Activated T-helper 1 cell treated with anti-CD3 and anti-CD28 coated beads, Interleukin-12 subunit alpha, Interleukin-12 subunit beta, Interleukin-2, Interleukin-4 antibody, amounts not matched to agents 30 ng/mL and 10 ng/mL and 1 ng/mL, durations not matched to agents 14 hours and 24 hours and 36 hours (primary cell): ENCODE measurements at places on chromosomes 4 and X. TPM values are rescaled to one million over a fixed set of nuclear protein-coding genes. Genes with fewer than 3 reads are reported as not detected.

ASB12 gene
- total RNA-seq: not detected in 2 replicates

MAGEC1 gene
- not detected in 2 replicates for total RNA-seq

CLIC2 gene
- total RNA-seq: 0.20 and 0.62 TPM in 2 replicates

RHOXF1 gene
- not detected in 2 replicates for total RNA-seq

ABCB7 gene
- total RNA-seq: 37.4 and 38.1 TPM in 2 replicates

NLGN3 gene
- total RNA-seq: 1.1 and 1.6 TPM in 2 replicates

NAP1L2 gene
- 1.7 and 1.8 TPM in 2 replicates for total RNA-seq

GRCh38 chr4:177455561-177455970, 13.3 kb upstream of the AGA start:
- DNase-seq: no peak
- no peak overlapping the region for H3K27ac ChIP-seq
- H3K4me3 ChIP-seq: no peak overlapping the region
- H3K4me1 ChIP-seq: peaks cover 7% of the 10 kb centered on the region
- no peaks in the 10 kb centered on the region for H3K36me3 ChIP-seq
- no peaks in the 10 kb centered on the region for H3K27me3 ChIP-seq

DNA sequence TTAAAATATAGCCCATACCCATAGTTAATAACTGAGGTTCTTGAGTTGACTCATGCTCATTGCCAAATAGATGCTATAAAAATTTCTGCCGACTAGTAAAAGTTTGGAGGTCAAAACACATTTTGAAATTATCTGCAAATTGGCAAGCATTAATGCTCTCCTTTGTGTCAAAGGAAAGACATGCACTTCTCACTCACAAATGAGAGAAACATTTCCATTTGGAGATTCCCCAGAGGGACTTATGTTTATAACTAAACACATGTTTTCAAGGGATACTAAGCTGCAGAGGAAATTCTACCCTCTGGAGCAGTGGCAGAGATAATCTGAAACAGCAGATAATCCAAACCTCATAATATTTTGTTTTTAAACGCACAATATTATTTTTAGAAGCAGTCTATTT, 45.7 kb upstream of the CCDC160 start:
- peaks cover 6% of the 10 kb centered on the region for H3K36me3 ChIP-seq
- DNase-seq: no peak
- H3K4me3 ChIP-seq: no peak overlapping the region

- peak overlapping the region; percentile 67 for H3K27ac ChIP-seq
- no peaks in the 10 kb centered on the region for H3K27me3 ChIP-seq
- H3K4me3 ChIP-seq: no peak overlapping the region
Observed at GRCh38 chrX:9153300-9153699, 119.4 kb upstream of the FAM9B start.

DNA sequence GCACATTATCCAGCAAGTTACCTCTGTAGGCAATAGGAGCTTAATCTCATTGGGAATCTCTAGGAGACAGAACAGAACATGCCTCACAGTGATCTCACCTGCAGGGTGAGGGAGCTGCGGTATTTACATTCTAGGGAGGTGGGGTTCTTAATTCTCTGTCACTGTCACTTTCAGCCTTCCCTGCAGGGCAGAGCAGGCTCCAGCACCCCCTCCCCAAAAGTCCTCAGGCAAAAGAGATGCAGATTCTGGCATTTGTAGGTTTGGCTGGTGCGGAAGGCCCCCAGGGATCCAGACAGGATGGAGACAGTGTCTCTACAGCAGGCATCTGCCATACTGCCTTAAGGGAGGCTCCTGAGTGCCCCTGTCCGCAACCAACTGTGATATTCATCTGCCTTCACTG, 166.4 kb upstream of the ATP6AP2 start:
- H3K27ac ChIP-seq: no peak overlapping the region
- H3K27me3 ChIP-seq: peaks cover 11% of the 10 kb centered on the region
- no peak for DNase-seq

- H3K4me1 ChIP-seq: peaks cover 16% of the 10 kb centered on the region
- peaks cover 18% of the 10 kb centered on the region for H3K36me3 ChIP-seq
- H3K27ac ChIP-seq: no peak overlapping the region
- no peak for DNase-seq
- no peaks in the 10 kb centered on the region for H3K27me3 ChIP-seq
- H3K4me3 ChIP-seq: no peak overlapping the region
Observed at GRCh38 chr4:145799223-145799622, 119.3 kb downstream of the C4orf51 start.

GRCh38 chr4:108454227-108454626, 166.1 kb upstream of the RPL34 start:
- peaks cover 6% of the 10 kb centered on the region for H3K27me3 ChIP-seq
- peaks cover 3% of the 10 kb centered on the region for H3K36me3 ChIP-seq
- no peak overlapping the region for H3K4me3 ChIP-seq
- H3K27ac ChIP-seq: no peak overlapping the region
- DNase-seq: no peak
- H3K4me1 ChIP-seq: peaks cover 4% of the 10 kb centered on the region

- H3K27me3 ChIP-seq: peaks cover 41% of the 10 kb centered on the region
- no peak for DNase-seq
- H3K4me1 ChIP-seq: peaks cover 18% of the 10 kb centered on the region
- no peak overlapping the region for H3K27ac ChIP-seq
- H3K4me3 ChIP-seq: peak overlapping the region; percentile 83
- H3K36me3 ChIP-seq: peaks cover 1% of the 10 kb centered on the region
Observed at GRCh38 chr4:168833881-168834280, 176.2 kb downstream of the CBR4 start.

GRCh38 chr4:73725510-73725909, 14.9 kb upstream of the CXCL8 start:
- no peak overlapping the region for H3K4me3 ChIP-seq
- DNase-seq: no peak
- no peaks in the 10 kb centered on the region for H3K27me3 ChIP-seq
- H3K4me1 ChIP-seq: no peaks in the 10 kb centered on the region

DNA sequence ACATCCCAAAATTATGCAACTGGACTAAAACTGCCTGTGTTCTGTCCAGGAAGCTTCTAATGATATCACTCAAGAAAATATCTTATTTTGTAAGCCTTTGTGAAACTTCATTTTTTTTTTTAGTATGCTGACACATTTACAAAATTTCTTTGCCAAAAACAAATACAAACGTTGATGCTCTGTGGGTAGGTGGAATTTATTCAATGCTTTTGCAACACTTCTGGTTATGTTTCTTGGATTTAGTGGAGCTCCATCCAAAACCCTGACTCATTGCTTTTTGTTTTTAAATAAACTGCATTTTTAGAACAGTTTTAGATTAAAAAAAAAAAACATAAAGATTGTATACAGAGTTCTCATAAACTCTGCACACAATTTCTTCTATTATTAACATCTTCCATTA, 250.9 kb upstream of the MAOA start:
- no peaks in the 10 kb centered on the region for H3K36me3 ChIP-seq
- DNase-seq: no peak
- H3K4me3 ChIP-seq: no peak overlapping the region

DNA sequence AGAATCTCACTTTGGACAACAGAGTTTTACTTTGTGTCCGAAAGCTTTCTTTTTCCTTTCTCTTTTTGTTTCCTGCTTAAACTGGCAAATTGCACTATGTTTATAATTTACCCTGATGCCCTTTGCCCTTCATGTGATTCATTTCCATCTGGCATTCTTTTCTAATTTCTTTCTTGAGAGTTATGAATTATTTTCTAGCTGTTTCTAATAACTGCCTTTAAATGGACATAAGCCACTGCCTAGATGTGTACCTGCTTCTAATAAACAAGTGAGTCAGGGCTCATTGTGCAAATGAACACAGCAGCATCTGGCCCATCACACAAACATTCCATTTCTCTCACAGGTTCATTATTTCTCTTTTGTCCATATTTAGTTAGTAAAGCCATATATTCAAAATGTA, 242.3 kb upstream of the GPRIN3 start:
- H3K27me3 ChIP-seq: peaks cover 2% of the 10 kb centered on the region
- no peaks in the 10 kb centered on the region for H3K36me3 ChIP-seq
- H3K4me3 ChIP-seq: no peak overlapping the region
- H3K4me1 ChIP-seq: no peaks in the 10 kb centered on the region
- no peak for DNase-seq

DNA sequence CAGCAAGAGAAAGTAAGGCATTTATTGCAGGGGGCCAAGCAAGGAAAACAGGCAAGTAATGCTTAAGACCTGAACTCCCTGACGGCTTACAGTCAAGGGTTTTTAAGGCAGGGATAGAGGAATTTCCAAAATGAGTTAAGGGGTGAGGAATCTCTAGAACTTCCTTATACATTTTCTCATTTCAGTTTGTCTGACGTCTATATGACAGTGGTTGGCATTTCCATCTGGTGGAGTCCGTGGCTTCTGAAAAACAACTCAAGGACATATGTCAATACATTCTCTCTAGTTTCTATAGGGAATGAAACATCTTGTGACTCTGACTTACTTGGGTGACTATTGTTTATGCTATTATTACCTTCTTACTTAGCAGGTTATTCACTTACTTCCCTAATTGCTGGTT, 19.3 kb upstream of the GUCY2F start:
- no peak for DNase-seq
- no peaks in the 10 kb centered on the region for H3K4me1 ChIP-seq
- peaks cover 6% of the 10 kb centered on the region for H3K27me3 ChIP-seq
- H3K27ac ChIP-seq: no peak overlapping the region
- no peaks in the 10 kb centered on the region for H3K36me3 ChIP-seq
- H3K4me3 ChIP-seq: no peak overlapping the region

DNA sequence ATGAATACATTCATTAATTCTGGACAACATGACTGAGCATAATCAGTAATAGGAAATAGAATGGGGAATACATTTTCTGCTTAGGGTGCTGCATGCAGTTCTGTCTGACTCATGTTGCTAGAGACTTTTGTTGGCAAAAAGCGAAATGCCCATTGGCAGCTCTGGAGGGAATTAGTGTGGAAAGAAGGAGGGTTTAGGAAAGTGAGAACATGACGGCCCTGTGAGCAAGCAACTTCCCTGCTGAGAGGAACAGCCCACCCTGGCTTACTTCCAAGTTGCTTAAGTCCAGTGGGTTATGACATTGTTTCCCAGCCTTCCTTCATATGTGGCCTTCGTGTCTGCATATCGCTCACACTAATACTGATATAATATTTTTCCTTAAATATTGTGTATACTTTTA, 13.8 kb downstream of the MAD2L1 start:
- no peak for DNase-seq
- peaks cover 4% of the 10 kb centered on the region for H3K36me3 ChIP-seq

DNA sequence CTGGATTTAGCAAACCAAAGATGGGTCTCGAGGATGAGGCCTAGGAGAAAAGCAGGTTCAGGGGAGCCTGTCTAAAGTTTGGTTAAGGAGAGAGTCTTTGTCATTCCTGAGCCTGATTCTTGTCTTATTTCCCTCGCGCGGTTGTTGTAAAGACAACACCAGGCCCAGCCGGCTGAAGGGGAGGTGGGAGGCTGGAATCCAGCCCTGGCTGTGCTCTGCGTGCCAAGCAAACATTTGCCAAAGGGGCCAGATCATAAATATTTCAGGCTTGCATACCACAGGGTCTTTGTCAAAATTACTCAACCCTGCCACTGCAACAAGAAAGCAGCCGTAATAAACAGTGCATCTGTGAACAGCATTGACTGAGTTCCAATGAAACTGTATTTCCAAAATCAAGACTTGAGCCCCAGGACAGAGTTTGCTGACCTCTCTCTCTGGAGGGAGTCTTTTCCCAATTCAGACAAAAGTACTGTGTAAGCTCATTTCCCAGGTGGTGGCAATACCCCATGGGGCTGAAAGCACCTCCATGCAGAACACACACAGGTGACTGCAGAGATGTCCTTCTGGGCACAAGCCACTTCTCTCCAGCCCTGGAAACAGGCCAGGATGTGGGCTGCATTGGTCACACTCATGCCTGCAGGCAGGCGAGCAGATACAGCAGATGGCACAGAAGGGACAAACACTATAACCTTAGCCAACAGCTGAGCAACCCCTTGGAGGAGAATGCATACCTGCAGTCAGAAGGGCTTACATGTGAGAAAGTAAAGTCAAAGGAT, 320.3 kb downstream of the STK32B start:
- no peaks in the 10 kb centered on the region for H3K27me3 ChIP-seq
- H3K4me3 ChIP-seq: no peak overlapping the region
- DNase-seq: no peak
- no peaks in the 10 kb centered on the region for H3K4me1 ChIP-seq
- no peak overlapping the region for H3K27ac ChIP-seq

DNA sequence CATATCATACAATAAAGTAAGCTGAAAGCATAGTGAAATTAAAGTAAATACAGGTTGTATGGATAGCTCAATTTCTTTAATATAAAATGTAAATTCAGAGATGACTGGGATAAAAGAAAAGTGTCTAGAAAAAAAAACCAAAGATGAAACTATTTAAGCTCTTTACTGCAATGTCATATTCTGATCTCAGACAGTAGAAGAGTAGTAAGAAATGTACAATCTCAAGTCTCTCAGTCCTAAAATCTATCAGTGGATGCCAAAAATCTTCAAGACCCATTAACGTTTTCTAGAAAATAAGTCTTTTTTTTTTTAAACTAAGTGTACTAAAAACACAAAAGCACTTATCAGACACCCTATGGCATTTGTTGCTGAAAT, 13.8 kb downstream of the MGARP start:
- H3K27ac ChIP-seq: peak overlapping the region; percentile 10
- no peak for DNase-seq
- H3K36me3 ChIP-seq: no peaks in the 10 kb centered on the region
- H3K4me1 ChIP-seq: peaks cover 21% of the 10 kb centered on the region
- peaks cover 25% of the 10 kb centered on the region for H3K27me3 ChIP-seq
- H3K4me3 ChIP-seq: peak overlapping the region; percentile 50

GRCh38 chr4:112704991-112705845, 68.3 kb downstream of the LARP7 start:
- H3K4me1 ChIP-seq: peaks cover 23% of the 10 kb centered on the region
- peak overlapping the region; percentile 38 for H3K27ac ChIP-seq
- DNase-seq: no peak
- H3K27me3 ChIP-seq: peaks cover 57% of the 10 kb centered on the region
- peak overlapping the region; percentile 89 for H3K4me3 ChIP-seq
- H3K36me3 ChIP-seq: peaks cover 3% of the 10 kb centered on the region

DNA sequence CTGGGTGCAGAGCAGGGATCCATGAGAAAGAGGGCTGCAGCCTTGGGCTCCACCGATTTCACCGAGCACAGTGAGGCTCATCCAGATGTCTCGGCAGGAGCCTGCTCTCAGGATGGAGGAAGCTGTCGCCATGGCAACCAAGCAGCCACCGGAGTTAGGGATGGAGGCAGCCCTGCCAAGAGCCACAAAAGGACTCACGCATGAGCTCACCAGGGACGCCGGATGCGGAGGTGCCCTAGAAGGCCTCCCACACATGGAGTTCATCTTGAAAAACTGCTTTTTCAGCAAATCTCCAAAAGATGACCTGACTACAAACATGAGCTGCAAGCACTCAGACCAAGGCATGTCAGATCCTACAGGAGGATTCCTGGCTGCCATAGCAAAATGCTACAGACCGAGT, 90.7 kb downstream of the WFS1 start:
- DNase-seq: no peak
- H3K27ac ChIP-seq: no peak overlapping the region
- H3K27me3 ChIP-seq: peaks cover 2% of the 10 kb centered on the region
- no peaks in the 10 kb centered on the region for H3K36me3 ChIP-seq
- H3K4me1 ChIP-seq: no peaks in the 10 kb centered on the region
- H3K4me3 ChIP-seq: no peak overlapping the region

DNA sequence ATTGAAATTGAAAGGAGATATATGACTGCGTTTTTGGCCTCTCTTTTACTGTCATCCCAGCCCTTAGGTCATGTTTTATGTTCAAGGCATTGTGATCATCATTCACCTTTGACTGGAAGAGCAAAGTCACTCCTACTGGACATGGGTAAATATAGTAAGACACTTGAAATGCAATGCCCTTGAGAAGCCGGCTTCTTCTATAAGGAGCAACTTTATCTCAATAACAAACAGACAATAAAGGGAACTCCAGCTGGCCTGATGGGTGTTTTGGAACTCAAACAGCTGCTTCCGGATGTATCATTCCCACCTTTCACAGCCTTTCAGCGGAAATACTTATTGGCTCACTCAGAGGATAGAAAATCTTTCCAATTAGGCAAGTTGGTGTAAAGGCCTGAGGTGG, 65.1 kb upstream of the C4orf54 start:
- peaks cover 5% of the 10 kb centered on the region for H3K27me3 ChIP-seq
- no peaks in the 10 kb centered on the region for H3K4me1 ChIP-seq
- no peak overlapping the region for H3K27ac ChIP-seq
- no peaks in the 10 kb centered on the region for H3K36me3 ChIP-seq
